ENCODE measurements at places on chromosomes 3 and 15. TPM values are rescaled to one million over a fixed set of nuclear protein-coding genes. Genes with fewer than 3 reads are reported as not detected.

UROC1 gene
- not detected for polyA plus RNA-seq

NANOGP8 gene
- polyA plus RNA-seq = 0.09 TPM

TEX55 gene
- not detected for polyA plus RNA-seq

PATL2 gene
- polyA plus RNA-seq = 8.3 TPM

ABHD17C gene
- 3.3 TPM for polyA plus RNA-seq

SLC27A2 gene
- polyA plus RNA-seq = 0.14 TPM

GRCh38 chr3:69033470-69033869, 18.7 kb downstream of the TMF1 start:
- no peak for DNase-seq

DNA sequence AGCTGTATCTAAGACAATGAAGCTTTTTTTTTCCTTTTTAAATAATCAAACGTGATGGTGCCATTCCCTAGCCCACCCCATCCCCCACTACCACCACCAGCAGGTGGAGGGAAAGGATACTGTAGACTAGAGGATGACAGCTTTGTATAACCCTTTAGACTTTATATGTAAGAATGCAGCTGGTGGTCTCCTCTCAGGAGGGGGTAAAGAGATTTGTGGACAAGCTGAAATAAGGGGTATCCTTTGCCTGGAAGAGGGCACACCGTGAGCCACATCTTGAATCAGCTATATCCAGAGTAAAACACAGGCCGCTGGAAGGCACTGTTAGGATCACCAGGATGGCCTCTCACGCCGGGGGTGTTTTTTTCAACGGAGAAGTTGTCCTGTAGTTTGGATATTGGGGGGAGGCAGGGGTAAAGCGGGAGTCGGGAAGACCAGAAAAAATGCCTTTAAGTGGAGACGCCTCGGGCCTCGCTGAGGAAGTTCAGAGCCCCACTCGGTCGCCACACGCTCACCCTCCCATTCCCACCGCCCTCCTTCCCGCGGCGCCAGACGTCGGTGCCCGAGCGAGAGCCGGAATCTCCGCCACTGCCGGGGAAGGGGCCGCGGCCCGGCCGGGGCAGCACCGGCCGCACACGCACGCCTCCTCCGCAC, 986 bp downstream of the KPNA4 start:
- no peak for DNase-seq

DNA sequence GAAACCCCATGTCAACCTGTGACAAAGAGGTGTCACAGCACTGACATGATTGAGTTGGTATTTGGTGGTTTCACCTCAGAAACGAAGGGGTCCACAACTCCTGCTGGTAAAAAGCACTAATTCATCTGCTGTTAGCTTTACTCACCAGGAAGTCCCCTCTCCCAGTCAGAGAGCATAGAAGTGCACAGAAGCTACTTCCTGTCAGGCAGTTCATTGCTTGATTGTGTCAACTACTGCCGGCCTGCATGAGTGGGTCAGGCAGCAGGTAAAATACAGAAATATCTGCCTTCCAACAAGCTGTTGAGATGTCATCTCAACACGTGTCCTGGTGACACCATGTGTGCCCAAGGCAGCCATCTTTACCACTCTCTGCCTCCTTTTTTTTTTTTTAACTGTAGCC, 596.6 kb upstream of the NR2F2 start:
- no peak for DNase-seq

GRCh38 chr3:145015253-145015652, 1043.6 kb downstream of the DIPK2A start:
- DNase-seq = no peak

DNA sequence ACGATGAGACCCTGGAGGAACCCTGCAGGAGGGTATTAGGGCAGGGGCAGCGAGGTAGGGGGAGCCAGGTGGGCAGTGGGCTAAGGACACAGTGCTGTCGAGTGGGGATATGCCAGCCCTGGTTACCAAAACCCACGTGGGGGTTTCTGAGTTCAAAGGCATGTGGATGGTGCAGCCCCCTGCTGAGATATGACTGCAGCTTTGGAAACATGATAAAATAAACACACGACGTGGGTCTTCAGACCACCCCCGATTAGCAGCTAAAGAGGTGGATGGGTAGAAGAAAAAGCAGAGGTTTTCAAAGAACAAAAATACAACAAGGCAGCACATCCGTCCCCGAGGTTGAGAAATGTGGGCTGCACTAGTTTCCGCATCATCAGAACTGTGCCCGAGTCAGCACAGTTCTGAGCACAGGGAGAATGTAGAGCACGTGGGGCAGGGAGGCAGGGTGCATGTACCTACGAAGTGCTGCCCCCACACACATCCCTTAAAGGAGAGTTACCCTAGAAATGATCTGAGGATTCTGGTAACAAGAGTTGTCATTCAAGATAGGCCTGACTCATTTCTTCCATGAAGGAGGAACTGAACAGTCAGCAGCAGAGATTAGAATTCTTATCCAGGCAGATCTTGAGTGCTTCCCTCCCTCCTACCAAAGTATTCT, 121.3 kb downstream of the RPLP1 start:
- no peak for DNase-seq

DNA sequence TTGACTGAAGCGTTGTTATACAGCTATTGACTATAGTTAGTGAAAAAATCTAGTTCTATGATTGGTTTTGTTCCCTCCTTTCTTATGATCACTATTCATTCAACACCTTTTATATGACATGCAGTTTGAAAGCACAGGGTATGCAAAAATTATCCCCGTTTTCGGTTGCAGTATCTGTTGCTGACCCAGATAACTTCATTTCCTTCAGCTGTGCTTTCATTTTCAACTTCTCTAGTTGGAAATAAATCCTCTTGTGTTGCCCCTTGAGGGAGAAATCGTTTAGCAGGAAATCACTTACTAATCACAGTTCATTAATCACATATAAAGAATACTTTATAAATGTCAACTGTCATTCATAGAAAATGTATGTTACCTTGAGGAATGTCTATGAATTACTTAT, 55.1 kb downstream of the MBNL1 start:
- DNase-seq = no peak

DNA sequence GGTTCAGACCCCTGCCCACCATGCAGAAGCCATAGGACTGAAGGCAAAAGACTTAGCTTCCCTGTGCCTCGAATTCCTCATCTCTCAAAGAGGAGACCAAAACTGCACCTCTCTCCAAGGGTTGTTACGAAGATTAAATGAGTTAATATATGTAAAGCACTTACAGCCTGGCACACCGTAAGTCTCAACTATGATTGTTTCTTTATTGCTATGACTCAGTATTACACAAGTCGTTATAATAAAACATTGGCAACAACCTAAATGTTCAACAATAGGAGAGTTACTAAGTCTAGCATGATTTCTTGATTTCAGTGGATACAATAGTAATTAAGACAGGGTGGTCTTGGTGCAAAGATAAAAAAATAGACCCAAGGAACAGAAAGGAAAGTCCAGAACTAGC, 19.6 kb upstream of the FGD5 start:
- no peak for DNase-seq

- DNase-seq = peak; percentile 5
Observed at GRCh38 chr15:25185156-25185710, 230.4 kb downstream of the SNRPN start.

DNA sequence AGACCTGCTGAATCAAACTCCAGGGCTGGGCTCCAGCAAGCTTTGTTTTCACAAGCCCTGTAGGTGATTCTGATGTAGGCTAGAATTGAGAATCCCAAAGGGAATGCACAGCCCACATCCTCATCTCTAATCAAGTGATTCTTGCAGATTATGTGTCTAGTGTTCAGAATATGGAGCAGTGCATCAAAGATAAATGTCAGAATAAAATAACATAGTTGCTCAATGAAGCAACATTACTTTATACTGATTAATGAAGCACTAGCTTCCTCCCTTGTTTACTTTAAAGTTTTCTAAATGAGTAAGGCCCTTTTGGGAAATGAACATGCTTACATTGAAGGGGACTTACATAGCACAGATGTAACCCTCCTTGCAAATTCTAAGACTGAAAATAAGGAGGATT, 39.2 kb downstream of the NUP210 start:
- DNase-seq = no peak

DNA sequence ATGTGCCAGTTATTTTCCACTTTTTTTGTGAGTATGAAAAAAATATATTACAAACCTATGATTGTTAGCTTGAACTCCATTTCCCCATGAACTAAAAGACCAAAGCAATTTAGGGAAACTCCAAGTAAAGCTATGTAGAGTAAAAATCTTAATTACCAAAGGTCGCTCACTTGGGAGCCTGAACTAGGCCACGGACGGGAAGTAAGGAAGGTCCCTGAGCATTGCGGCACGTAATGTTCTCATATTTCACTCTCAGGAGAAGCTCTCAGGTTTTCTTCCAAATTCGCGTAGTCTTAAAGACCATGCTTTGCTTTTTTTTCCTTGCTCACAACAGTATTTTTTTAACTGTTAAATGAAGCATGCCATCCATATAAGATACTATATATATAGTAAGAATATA, 215.3 kb upstream of the RARB start:
- no peak for DNase-seq

- DNase-seq = no peak
Observed at GRCh38 chr3:63706321-63707085, 54.0 kb downstream of the SNTN start.

DNA sequence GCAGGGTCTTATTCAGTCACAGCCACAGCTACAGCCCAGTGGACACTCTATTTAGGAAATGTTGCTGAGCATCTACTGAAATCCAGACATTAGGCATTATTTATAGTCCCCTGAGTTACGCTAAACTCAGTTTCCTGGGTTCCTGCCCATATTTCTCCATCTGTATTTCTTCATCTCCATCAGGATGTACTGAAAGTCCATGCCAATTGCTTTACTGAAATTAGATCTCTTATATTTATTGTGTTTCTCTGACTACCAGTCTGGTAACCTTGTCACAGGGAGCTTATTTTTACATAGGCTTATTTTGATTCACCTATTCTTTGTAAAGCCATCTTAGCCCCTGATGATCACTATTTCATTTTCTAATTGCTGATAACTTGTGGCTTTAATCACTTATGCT, 223.9 kb downstream of the TLE3 start:
- no peak for DNase-seq

DNA sequence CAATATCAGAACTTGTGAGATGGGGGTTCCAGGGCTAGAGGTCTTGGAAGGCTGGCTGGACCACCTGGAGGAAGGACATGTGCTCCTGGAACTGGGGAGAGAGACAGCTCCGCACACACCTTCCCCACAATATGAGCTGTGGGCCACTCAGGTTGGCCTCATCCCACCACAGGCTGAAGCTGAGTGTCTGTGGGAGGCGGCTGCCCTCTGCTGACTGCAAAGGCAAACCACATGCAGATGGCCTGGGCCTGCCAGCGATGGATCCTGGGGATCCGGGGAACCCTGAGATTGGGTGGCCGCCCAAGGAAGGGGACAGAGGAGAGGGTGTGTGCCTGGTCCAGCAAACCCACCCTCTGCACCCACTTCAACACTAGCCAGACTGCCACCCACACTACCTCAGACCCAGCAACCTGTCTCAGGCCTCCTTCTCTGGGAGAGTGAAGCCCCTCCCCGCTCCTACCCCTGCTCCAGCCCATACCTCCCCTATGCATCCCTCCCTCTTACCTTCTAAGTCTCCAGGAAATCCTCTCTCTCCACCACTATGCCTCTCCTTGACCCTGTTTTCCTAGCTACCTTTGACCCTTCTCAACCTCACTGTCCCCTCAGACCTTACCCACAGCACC, 44.8 kb downstream of the CYP11A1 start:
- DNase-seq = peak; percentile 86

DNA sequence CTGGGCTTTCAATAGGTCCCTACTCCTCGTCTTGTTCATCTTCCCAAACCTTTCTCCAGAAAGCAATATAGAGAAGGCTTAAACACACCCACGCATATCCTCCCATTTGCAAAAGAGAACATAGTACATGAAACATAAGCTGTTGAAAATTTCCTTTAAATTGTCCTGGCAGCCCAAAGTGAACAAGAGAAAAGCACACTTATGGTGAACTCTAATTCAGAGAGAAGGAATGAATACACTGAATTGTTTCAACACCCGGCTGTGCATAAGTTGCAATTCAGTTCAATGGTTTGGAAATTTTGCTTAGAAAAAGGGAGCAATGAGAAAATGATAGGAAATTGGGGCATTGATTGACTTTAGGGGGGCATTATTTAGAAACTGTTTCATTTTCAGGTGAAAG, 202.6 kb downstream of the TIGIT start:
- DNase-seq = no peak

GRCh38 chr15:96551196-96551595, 220.7 kb downstream of the NR2F2 start:
- no peak for DNase-seq

GRCh38 chr15:57377478-57377847, 1.2 kb downstream of the CGNL1 start:
- DNase-seq = no peak

DNA sequence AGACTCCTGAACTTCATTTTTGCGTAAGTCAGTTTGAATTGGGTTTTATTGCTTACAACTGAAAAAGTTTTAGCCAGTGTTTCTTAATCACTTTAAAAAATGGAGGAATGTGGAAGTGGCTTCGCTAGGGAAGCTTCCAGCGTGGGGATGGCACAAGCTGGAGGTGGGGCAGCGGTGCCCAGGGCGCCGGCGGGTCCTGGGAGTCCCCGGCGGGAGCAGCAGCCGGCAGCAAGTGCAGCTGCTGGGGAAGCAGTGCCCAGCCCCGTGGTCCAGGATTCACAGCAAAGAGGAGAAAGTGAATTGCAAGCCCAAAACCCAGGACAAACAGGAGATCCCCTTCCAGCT, 301.8 kb upstream of the PROK2 start:
- peak; percentile 67 for DNase-seq

DNA sequence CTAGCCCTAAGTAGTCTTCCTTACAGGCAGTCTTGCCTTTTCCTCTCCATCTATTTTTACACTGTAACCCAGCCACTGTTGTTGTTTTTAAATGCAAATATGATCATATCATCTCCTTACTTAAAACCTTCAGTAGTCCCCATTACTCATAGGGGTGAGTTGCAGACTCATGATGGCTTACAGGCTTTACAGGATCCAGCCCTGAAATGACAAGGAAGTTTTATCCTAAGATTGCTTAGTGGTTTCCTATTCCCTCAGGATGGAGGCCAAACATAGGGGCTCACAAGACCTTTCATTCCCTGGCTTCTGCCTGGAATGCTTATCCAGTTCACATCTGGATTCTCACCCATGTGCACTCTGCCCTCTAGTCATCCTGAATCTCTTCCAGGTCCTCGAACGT, 27.7 kb upstream of the PCOLCE2 start:
- DNase-seq = no peak

DNA sequence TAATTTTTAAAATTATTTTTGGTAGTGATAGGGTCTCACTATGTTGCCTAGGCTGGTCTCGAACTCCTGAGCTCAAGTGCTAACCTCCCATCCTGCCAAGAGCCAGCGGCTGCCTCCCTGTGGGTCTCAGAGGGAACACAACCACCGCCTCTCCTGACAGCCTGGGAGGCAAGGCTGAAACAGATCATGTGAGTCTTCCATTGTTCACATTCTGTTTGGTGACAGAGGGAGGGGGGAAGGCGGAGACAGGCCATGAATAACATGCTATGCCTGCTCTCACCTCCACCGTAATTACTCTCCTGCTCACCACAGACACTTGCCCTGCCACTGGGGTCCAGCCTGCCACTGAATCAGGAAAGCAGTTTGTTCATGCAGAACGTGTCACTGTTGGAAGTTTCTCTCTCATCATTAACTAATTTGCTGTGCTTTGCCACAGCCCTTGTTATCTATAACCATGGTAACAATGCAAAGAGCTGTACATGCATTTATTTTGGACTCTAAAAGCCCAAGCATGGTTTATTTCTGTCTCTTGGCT, 78.4 kb upstream of the RASGRF1 start:
- peak; percentile 35 for DNase-seq

GRCh38 chr15:72483279-72483678, 9.1 kb downstream of the ARIH1 start:
- DNase-seq = no peak

- DNase-seq = no peak
Observed at GRCh38 chr3:151395806-151396205, 11.3 kb upstream of the P2RY12 start.

- DNase-seq = no peak
Observed at GRCh38 chr15:101068961-101069653, 149.9 kb downstream of the LRRK1 start.

All from right cardiac atrium (tissue), 5 donors.